ENCODE measurements at places on chromosomes 5 and 9. TPM values are rescaled to one million over a fixed set of nuclear protein-coding genes. Genes with fewer than 3 reads are reported as not detected.

The ZFP2 gene
- 1.6 TPM for total RNA-seq

DNA sequence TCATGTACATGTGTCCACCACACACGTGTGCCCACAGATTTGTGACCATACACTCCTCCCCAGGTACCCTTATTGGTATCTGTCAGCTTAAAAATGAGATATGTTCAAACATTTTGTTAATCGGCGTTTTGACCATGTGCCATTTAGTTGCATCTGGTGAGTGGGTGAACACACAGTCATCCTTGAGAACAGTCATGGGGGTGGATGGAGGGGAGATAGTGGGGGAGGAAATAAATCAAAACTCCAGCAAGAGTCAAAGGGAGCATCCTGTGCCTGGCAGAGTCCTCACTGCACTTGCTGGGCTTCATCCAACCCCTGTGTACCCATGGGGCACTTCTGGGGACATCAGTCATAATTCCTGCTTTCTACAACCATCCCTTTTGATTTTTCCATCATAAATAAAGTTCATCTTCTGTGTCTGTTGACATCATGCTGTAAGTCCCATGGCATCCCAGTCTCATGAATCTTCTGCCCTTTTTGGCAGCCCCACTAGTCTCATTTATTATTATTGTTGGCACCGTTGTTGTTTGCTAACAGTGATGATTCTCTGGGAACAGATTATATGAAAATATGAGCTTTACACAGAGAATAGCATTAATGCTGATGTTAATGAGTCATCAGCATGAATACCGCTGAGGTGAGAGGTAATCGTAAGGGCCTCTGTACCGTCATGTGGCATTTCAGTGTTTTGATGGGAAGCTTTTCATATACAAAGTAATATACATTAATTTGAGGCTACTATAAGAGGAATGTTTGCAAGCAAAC is 24.4 kb upstream of the CLK4 start:
- DNase-seq, result no peak
- H3K27ac ChIP-seq, result peak overlapping the region; percentile 82
- H3K27me3 ChIP-seq, result no peaks in the 10 kb centered on the region

- H3K27ac ChIP-seq, result no peak overlapping the region
- peaks cover 6% of the 10 kb centered on the region for H3K4me1 ChIP-seq
- no peak for DNase-seq
- no peaks in the 10 kb centered on the region for H3K36me3 ChIP-seq
Observed at GRCh38 chr5:151233616-151234085, 9.8 kb upstream of the CCDC69 start.

DNA sequence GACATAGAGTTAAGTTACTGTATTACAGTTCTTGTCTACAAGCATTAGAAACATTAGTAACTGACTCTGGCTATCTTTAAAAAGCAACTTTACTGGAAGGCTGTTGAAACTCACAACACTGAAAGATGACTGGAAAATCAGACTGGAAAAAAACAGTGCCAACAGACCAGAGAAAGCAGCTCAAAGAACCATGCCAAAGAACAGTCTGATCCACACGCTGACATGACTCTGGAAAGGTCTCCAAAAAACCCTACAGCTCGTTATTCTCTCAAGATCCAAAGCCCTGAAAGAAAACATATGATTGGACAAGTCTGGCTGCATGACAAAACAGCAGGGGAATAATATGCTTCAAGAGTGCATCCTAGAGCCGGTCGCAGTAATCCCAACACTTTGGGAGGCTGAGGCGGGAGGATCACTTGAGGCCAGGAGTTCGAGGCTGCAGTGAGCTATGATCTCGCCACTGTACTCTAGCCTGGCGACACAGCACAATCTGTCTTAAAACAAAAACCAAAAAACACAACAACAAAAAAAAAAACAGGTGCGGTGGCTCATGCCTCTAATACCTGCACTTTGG is 5.6 kb downstream of the GOLPH3 start:
- H3K36me3 ChIP-seq, result peaks cover 19% of the 10 kb centered on the region
- H3K27ac ChIP-seq, result peak overlapping the region; percentile 23
- peak overlapping the region; percentile 15 for H3K4me3 ChIP-seq
- H3K4me1 ChIP-seq, result peaks cover 55% of the 10 kb centered on the region

DNA sequence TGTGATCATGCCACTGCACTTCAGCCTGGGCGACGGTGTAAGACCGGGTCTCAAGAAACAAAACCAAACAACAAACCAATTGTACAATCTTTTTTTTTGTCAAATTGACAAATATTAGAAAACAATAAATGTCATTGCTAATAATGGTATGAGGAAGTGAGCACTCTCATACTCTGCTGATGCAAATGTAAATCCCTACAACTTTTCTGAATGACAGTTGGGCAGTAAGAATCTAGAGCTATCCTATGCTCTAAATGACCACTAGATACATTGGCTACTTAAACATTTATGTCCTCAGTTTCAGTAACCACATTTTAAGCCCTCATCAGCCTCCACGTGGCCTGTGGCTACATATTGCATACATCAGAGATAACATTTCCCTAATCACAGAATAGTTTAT is 256.2 kb downstream of the FER start:
- no peak for DNase-seq
- H3K4me3 ChIP-seq, result no peak overlapping the region
- H3K4me1 ChIP-seq, result no peaks in the 10 kb centered on the region

DNA sequence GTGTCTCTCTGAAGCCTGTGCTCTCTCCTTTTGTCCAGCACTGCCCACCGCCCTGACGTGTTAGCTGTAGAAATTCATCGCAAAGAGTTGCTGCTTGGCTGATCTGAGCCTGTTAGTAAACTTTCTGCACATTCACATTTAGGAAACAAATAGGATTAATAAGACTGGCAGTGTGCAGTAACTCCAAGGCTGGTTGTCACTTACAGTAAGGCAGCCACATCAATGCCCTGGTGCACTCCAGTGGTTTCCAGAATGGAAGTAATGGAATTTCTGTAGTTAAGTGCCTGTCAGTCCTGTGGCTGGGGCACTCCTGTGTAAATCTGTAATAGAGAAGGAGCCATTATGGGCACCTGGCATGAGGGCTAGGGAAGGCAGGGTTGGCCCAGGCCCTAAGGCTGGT is 70.6 kb downstream of the DOCK2 start:
- no peak for DNase-seq
- peaks cover 19% of the 10 kb centered on the region for H3K4me1 ChIP-seq
- no peaks in the 10 kb centered on the region for H3K27me3 ChIP-seq
- no peak overlapping the region for H3K27ac ChIP-seq

DNA sequence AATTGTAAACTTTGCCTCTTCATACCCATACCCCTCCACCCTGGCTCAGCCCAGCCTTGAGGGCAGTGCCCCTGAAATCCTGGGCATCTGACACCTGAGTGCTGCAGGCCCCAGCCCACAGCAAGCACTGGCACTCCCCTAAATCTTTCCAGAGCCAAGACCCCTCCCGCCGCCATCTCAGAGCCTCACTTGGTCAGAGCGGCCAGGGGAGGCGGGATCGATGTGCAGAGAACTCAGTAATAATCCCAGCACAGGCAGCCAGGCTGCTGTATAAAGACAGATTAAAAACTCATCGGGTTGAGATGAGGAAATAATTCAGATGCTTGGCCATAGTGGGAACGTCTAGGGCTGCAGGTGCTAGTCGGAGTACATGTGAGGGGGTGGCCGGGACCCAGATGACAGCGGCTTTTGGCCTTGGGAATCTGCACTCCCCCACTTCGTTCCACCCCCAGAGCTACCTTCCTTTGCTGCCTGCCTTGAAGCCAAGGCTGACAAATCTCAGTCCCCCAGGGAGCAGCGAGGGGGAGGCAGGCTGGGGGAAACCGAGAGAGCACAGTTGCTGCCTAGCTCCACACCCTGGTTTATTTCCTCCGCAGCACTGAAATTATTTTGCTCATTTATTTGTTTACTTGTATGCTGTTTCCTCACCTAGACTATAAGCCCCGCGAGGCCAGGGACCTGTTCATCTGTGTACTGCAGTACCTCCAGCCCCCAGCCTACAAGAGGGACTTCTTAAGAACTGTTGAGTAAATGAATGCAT is 19.5 kb upstream of the ARAP3 start:
- peaks cover 13% of the 10 kb centered on the region for H3K4me1 ChIP-seq
- H3K4me3 ChIP-seq, result peak overlapping the region; percentile 77
- DNase-seq, result no peak

GRCh38 chr9:113675475-113675941 is 200.6 kb upstream of the ZNF618 start:
- H3K27me3 ChIP-seq, result peaks cover 5% of the 10 kb centered on the region
- no peak for DNase-seq
- H3K4me1 ChIP-seq, result peaks cover 27% of the 10 kb centered on the region
- H3K27ac ChIP-seq, result peak overlapping the region; percentile 89
- no peaks in the 10 kb centered on the region for H3K36me3 ChIP-seq

DNA sequence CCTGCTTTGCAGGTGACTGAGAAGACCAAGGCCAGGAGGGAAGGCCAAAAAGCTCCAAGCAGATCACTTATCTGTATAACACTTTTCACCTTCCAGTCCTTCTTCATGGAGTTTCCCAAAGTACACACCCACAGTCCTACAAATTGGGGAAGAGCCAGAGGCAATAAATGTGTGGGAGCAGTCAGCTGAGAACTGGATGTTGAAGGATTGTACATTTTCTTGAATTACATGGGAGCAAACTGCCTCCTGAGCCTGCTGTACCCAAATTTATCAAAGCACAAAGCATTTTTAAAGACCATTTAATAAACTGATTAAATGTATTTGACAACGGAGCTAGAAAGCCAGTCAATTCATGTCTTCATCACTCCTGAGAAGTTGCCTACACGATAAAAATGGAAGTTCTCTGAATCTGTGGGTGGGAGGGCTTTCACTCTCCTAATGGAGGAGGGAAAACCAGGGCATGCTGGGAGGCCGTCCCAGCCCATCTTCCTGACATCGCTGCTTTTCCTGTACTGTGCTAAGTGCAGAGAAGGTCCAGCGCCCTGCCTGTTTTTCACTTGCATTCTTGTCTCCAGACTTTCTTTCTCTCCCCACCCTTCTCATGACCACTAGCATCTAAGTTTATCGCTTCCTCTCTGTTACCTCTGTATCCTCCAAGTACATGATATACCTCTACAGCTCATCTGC is 79.0 kb downstream of the KCNIP1 start:
- no peak for DNase-seq

GRCh38 chr9:3648722-3649246 is 123.0 kb upstream of the RFX3 start:
- no peak overlapping the region for H3K27ac ChIP-seq
- no peaks in the 10 kb centered on the region for H3K4me1 ChIP-seq
- H3K27me3 ChIP-seq, result no peaks in the 10 kb centered on the region

DNA sequence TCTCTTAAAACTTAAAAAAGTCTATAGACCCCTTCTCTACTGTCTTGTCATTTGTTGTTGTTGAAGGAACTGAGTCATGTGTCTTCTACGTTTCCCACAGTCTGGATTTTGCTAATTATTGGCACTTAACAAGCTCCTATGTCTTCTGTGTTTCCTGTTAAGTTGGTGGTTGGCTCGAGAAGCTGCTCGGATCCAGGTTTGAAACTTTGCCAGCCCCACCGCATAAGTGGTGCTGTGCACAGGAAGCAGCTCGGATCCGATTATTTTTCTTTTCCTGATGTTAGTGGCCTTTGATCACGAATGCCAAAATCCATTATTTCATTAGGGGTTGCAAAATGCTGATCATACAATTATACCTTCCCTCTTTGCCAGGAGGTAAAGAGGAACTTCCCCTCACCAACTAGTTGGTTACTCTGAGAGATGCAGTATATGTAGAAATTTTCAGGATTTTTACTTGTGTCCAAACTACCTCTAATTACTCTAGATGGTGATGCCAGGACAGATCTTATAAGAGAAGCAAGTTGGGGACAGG is 186.5 kb downstream of the NSG2 start:
- DNase-seq, result no peak
- H3K27ac ChIP-seq, result no peak overlapping the region
- peaks cover 14% of the 10 kb centered on the region for H3K4me1 ChIP-seq
- no peaks in the 10 kb centered on the region for H3K36me3 ChIP-seq

DNA sequence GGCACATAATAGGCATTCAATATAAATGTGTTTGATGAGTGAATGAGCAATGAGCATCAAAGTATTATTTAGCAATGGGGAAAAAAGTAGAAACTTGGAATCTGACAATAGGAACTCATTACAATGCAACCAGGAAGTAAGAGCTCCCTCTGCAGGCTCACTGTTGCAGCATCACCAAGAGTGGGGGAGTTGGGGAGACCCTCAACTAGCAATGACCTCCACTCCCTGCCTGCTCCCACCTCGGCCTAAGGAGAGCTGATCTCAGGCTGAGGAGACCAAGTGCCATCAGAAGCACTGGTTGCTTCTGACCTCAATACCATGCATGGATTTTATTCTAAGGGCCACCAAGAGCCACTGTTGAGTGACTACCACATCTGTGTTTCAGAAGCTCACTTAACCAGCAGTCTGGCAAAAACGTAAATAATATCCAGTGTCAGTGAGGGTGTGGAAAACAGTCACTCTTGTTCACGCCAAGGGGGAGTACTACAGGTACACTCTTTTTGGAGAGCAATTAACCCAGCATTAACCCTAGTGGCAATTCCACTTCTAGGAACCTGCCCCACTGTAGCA is 8.0 kb downstream of the VDAC1 start:
- no peak overlapping the region for H3K4me3 ChIP-seq
- no peak overlapping the region for H3K27ac ChIP-seq
- DNase-seq, result no peak
- H3K36me3 ChIP-seq, result no peaks in the 10 kb centered on the region
- H3K4me1 ChIP-seq, result peaks cover 68% of the 10 kb centered on the region

DNA sequence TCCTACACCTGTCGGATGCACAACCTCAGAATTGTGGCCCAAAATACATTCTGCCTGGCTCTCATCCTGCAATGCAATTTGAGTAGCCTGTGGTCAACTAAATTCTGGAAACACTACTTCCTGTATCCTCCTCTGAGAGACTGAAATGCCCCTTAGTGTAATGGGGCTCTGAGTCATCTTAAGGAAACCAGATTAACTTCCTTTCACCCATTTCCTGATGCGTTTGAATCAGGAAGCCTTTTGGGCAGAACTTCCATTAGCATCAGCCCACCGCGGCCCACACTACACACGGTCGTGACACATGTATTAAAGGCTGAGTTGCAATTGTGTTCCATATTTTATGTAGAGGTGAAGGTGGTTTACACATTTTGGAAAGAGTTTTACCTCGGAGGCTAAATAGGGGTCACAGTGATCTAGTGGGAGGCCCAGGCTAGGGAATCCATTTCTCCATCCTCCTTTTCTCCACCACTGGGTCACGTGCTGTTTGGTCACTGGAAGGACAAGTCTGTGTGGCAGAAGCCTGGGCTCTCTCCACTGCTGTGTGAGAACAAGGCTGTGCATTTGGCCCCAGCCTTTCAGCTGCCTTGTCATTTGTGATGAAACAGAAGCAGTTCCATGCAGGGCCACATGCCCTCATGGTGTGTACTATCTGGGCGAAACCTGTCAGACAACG is 55.9 kb downstream of the DAP start:
- no peaks in the 10 kb centered on the region for H3K27me3 ChIP-seq
- H3K4me3 ChIP-seq, result no peak overlapping the region
- H3K36me3 ChIP-seq, result peaks cover 6% of the 10 kb centered on the region
- peak overlapping the region; percentile 67 for H3K27ac ChIP-seq
- no peak for DNase-seq

- H3K27ac ChIP-seq, result no peak overlapping the region
- peaks cover 24% of the 10 kb centered on the region for H3K4me1 ChIP-seq
- no peaks in the 10 kb centered on the region for H3K27me3 ChIP-seq
- no peak overlapping the region for H3K4me3 ChIP-seq
Observed at GRCh38 chr9:116030517-116030916, 123.1 kb upstream of the PAPPA start.
